GM12878 (cell line): ENCODE measurements at places on chromosomes 4 and X. TPM values are rescaled to one million over a fixed set of nuclear protein-coding genes. Genes with fewer than 3 reads are reported as not detected.
A peak's percentile ranks its signal among the peaks of the same experiment; 100 is the strongest.

TCEANC gene
- total RNA-seq: 3.0 and 3.8 TPM in 2 replicates

EFHC2 gene
- total RNA-seq: 0.08 TPM in 1 of 2 replicates, not detected in the other

PFKFB1 gene
- 0.35 and 0.38 TPM in 2 replicates for total RNA-seq

MAP9 gene
- total RNA-seq: 4.7 and 4.9 TPM in 2 replicates

YTHDC1 gene
- total RNA-seq: 47.4 and 65.6 TPM in 2 replicates

CABS1 gene
- total RNA-seq: not detected in 2 replicates

FMR1NB gene
- not detected in 2 replicates for total RNA-seq

BMPR1B gene
- not detected in 2 replicates for total RNA-seq

CT45A1 gene
- total RNA-seq: not detected in 2 replicates

RPS6KA6 gene
- 1.8 and 2.8 TPM in 2 replicates for total RNA-seq

FHDC1 gene
- total RNA-seq: 0.05 and 0.08 TPM in 2 replicates

DNA sequence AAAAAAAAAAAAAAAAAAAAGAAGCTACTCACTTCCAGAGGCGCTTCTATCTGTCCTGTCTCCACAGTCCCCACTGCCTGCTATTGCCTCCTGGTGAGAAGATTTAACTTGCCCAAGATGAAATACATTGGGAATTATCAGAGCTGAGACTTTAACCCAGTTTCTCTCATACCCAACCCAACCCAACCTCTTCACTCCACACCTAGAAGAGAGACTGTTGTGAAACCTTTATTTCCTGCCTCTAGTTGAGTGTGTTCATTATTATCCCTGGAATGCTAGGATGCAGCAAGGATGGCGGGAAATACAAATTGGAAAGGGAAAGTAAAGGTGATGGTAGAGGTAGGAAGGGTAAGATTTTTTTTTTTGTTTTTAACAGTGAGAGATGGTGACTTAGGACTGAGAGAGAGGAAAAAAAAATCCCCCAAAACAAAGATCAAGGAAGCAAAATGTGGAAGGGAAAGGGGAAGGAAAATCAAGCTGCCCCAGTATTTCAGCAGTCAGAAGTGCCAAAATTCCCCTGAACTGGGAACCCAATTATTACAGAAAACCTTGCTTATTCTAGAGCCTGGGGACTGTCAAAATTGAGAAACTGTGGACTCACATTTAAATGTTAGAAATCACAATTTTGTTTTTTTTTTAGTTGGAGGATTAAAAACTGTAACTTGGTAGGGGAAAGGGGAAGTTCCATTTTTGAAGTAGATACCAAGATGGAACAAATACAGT is 253.0 kb downstream of the PTTG2 start:
- no peak for DNase-seq
- no peak overlapping the region for H3K27ac ChIP-seq
- no peaks in the 10 kb centered on the region for H3K36me3 ChIP-seq
- H3K4me1 ChIP-seq: no peaks in the 10 kb centered on the region

DNA sequence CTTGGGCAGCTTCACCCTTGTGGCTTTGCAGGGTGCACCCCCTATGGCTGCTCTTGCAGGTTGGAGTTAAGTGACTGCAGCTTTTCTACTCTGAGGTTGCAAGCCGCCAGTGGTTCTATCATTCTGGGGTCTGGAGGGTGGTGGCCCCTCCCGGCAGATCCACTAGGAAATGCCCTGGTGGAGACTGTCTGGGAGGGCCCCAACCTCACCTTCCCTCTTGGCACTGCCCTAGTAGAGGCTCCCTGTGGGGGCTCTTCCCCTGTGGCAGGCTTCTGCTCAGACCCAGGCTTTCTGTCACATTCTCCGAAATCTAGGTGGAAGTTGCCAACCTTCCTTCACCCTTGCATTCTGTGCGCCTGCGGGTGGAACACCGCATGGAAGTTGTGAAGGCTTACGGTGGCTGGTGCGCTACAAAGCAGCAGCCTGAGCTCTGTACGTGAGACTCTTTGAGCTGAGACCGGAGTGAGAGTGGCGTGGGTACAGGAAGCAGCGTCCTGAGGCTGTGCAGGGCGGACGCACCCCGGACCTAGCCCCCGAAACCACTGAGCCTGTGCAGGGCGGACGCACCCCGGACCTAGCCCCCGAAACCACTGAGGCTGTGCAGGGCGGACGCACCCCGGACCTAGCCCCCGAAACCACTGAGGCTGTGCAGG is 626.7 kb upstream of the FRG1 start:
- no peaks in the 10 kb centered on the region for H3K27me3 ChIP-seq
- no peak overlapping the region for H3K4me3 ChIP-seq
- no peaks in the 10 kb centered on the region for H3K4me1 ChIP-seq

DNA sequence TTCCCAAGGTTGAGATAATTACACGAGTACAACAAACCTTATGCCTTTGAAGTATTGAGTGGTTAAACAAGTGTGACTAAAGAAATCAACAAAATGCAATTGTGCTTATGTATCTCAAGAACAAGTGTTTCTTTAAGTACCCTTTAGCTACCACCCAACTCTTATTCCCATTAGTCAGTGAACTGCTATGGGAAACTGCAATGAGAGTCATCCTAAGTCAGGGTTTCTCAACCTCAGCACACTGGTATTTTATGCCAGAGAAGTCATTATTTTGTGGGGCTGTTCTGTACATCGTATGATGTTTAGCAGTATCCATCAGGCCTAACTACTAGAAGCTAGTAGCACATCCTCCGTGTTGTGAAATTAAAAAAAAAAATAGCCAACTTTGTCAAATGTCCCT is 549.1 kb upstream of the BOD1L1 start:
- no peaks in the 10 kb centered on the region for H3K27me3 ChIP-seq
- no peak overlapping the region for H3K27ac ChIP-seq
- no peaks in the 10 kb centered on the region for H3K36me3 ChIP-seq
- H3K4me3 ChIP-seq: no peak overlapping the region
- DNase-seq: no peak
- H3K4me1 ChIP-seq: peaks cover 21% of the 10 kb centered on the region

DNA sequence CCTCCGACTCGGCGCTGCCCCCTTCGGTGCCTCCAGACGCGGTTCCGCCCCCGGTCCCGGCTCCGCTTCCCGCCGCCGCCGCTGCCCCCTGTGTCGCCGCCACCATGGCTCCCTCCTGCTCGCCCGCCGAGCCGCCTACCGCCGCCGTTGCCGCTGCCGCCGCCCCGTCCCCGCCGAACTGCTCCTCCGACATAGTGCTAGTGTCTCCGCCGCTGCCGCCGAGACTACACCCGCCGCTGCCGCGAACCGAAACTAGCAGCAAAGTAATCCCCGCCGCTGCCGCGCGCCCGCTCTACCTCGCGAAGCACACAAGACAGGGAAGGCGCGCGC is 340 bp downstream of the HNRNPD start:
- peaks cover 6% of the 10 kb centered on the region for H3K4me1 ChIP-seq
- H3K4me3 ChIP-seq: peak overlapping the region; percentile 86
- no peak for DNase-seq
- H3K27me3 ChIP-seq: no peaks in the 10 kb centered on the region
- no peaks in the 10 kb centered on the region for H3K36me3 ChIP-seq
- H3K27ac ChIP-seq: peak overlapping the region; percentile 98

DNA sequence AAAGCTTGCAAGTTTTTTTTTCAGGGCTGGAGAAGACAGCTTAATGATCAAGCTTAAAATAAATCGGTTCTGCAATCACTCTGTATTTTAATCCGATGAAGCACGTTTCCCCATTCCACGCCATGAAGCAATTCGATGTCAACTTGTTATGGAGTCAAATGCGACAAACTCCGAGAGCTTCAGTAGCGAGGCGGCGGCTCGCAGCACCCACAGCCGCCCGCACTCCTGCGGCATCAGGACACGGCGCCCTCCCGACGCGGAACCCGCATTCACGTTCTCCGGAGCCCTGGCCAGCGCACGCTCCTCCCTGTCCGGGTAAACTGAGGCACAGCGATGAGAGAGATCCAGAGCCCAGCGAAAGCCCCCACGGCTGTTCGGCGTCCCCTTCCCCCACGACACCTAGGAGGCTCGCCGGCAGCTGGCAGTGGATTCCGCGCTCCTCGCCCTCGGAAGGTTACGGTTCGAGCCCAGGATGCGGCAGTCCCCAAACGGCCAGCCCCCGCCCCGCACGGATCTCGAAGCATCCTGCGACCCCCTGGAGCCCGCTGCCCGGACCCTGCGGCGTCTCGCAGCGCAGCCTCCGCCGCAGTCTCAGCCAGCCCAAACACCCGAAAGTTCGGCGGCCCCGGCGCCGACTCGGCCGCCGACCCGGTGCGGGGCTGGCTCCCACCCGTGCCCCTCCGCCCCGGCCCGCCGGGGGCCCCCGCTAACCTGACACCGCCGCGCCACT is 507 bp downstream of the MFAP3L start:
- H3K27me3 ChIP-seq: peaks cover 12% of the 10 kb centered on the region
- H3K36me3 ChIP-seq: no peaks in the 10 kb centered on the region
- H3K4me1 ChIP-seq: peaks cover 5% of the 10 kb centered on the region

- DNase-seq: no peak
- H3K4me3 ChIP-seq: no peak overlapping the region
- H3K36me3 ChIP-seq: no peaks in the 10 kb centered on the region
- peak overlapping the region; percentile 11; the same call in 1 of the 2 replicates for H3K27ac ChIP-seq
Measured at GRCh38 chr4:70930530-70931256, 28.5 kb downstream of the MOB1B start.

- no peak overlapping the region for H3K27ac ChIP-seq
- H3K27me3 ChIP-seq: no peaks in the 10 kb centered on the region
- DNase-seq: no peak
- no peaks in the 10 kb centered on the region for H3K4me1 ChIP-seq
- no peaks in the 10 kb centered on the region for H3K36me3 ChIP-seq
Measured at GRCh38 chr4:142929526-142929925, 83.4 kb upstream of the INPP4B start.

GRCh38 chrX:116618546-116618945 is 155.8 kb upstream of the CT83 start:
- H3K36me3 ChIP-seq: no peaks in the 10 kb centered on the region
- H3K4me1 ChIP-seq: no peaks in the 10 kb centered on the region
- DNase-seq: no peak
- no peak overlapping the region for H3K4me3 ChIP-seq

DNA sequence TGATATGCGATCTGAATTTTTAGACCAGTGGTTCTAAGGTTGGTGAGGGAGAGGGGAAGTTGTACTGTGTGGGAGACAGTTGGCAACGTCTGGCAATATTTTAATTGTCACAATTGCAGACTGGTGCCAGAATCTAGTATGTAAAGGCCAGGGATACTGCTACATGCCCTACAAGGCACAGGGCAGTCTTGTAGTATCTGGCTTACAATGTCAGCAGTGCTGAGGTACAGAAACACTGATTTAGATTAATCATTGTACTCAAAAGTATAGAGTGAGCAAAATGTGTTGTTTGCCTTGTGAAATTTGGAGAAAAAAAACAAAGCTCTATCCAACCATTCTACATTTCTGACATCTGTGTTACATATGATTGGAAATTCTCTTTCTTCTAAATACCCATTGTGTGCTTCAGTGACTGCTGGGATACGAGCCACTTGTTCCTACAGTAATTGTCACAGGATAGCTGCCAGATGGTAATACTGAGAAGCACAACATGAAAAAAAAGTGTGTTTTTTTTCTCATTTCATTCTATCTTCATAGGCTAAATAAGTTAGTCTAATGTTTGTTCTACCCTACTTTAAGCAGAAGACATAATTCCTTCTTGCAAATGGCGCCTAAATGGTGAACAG is 526.7 kb upstream of the AGA start:
- DNase-seq: no peak
- H3K4me1 ChIP-seq: no peaks in the 10 kb centered on the region
- H3K4me3 ChIP-seq: no peak overlapping the region

GRCh38 chrX:31168551-31168950 is 96.7 kb upstream of the FTHL17 start:
- H3K36me3 ChIP-seq: 0 out of 2 replicates have a peak, but pooled peaks cover 3% of the 10 kb centered on the region
- peaks cover 10% of the 10 kb centered on the region for H3K4me1 ChIP-seq
- H3K27ac ChIP-seq: peak overlapping the region; percentile 20; the same call in 1 of the 2 replicates

DNA sequence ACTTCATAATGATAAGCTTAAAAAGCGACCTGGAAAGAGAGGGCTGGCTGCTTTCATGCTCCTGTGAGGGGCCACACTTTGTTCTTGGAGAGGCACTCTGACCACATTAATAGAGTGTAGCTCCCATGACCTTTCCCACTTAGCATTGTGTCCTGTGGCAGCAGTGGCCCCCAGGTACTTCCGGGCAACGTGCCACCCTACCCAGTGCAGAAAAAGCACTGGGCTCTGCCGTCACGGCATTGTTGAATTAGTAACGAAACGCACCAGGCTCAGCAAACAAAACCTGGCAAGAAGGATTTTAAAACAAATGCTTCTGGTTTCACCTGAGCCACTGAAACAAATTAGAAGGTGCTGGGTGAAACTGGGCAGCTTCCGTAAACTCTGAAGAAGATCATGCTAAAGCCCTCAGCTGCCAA is 5.4 kb upstream of the SORBS2 start:
- no peaks in the 10 kb centered on the region; the same call in 1 of the 2 replicates for H3K4me1 ChIP-seq
- H3K27me3 ChIP-seq: no peaks in the 10 kb centered on the region
- no peaks in the 10 kb centered on the region for H3K36me3 ChIP-seq
- no peak overlapping the region for H3K4me3 ChIP-seq

GRCh38 chr4:155491336-155492120 is 114.8 kb upstream of the MAP9 start:
- H3K4me3 ChIP-seq: no peak overlapping the region; the same call in 1 of the 2 replicates
- no peaks in the 10 kb centered on the region for H3K36me3 ChIP-seq
- peak; percentile 27 for DNase-seq

- DNase-seq: no peak
- peaks cover 8% of the 10 kb centered on the region; the same call in 1 of the 2 replicates for H3K4me1 ChIP-seq
Measured at GRCh38 chr4:147971116-147971515, 239.2 kb downstream of the ARHGAP10 start.

GRCh38 chrX:101274198-101274597 is 16.9 kb downstream of the TAF7L start:
- no peaks in the 10 kb centered on the region for H3K27me3 ChIP-seq
- H3K27ac ChIP-seq: no peak overlapping the region
- no peak overlapping the region for H3K4me3 ChIP-seq

GRCh38 chr4:54852054-54852453 is 194.3 kb downstream of the KIT start:
- H3K27ac ChIP-seq: no peak overlapping the region
- DNase-seq: no peak
- H3K27me3 ChIP-seq: no peaks in the 10 kb centered on the region
- no peaks in the 10 kb centered on the region for H3K36me3 ChIP-seq
- no peaks in the 10 kb centered on the region for H3K4me1 ChIP-seq
- no peak overlapping the region for H3K4me3 ChIP-seq

- no peak overlapping the region for H3K4me3 ChIP-seq
- no peaks in the 10 kb centered on the region for H3K4me1 ChIP-seq
- no peaks in the 10 kb centered on the region for H3K27me3 ChIP-seq
- H3K27ac ChIP-seq: no peak overlapping the region
Measured at GRCh38 chr4:100882661-100883060, 364.8 kb upstream of the EMCN start.

DNA sequence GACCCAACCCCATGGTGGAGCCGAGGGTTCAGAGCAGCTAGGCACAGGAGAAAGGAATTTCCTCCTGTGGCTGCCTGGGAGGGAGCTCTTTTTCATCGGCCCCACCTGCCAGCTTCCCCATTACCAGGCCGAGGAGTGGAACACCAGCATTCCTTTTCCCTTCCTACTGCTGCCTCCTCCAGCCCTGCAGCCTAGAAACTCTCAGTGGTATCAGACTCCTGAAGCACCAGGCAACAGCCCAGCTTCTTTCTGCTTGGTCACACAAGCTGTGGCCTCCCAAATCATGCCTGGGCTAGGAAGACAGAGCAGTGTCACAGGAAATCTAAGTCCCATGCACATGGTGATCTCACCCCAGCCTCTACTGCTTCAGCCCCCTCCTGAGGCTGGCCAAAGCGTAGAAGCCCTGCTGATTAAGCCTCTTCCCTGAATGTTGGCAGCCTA is 30.1 kb downstream of the RTL5 start:
- H3K36me3 ChIP-seq: no peaks in the 10 kb centered on the region
- peaks cover 25% of the 10 kb centered on the region for H3K4me1 ChIP-seq
- no peak overlapping the region for H3K4me3 ChIP-seq
- H3K27ac ChIP-seq: no peak overlapping the region
- H3K27me3 ChIP-seq: no peaks in the 10 kb centered on the region
